ENCODE measurements at places on chromosomes 5 and 9.
A peak's percentile ranks its signal among the peaks of the same experiment; 100 is the strongest.

GRCh38 chr5:124289641-124290311 lies 456.7 kb downstream of the ZNF608 start:
- DNase-seq = no peak

DNA sequence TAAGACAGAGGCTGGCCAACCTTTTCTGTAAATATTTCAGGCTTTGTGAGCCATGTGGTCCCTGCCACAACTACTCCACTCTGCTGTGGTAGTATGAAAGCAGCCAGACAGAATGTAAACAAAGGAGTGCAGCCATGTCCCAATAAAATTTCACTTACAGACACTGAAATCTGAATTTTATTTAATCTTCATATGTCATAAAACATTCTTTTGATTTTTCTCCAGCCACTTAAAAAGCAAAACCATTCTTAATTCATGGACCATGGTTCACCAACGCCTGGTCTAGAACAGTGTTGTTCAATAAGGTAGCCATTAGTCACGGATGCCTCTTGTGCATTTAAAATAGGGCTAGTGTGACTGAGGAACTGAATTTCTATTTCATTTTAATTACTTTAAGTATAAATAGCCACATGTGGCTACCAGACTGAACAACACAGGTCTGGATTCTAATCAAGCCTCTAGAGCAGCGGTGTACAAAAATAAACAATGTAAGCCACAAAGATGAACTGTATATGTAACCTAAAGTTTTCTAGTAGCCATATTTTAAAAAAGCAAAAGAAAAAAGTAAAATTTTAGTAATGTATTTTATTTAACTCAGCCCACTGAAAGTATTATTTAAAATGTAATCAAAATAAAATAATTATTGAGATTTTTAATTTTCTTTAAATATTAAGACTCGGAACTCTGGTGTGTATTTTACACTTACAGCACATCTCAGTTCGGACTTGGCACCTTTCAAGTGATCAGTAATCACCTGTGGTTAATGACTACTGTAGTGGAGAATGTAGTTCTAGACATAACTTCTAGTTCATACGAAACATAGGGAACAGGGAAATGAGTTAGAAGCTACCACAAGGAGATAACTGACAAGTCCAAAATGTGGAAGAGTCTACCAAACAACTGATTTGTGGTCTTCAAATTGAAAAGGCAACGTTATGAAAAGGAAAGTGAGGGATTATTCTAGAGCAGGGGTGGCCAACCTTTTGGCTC lies 14.3 kb downstream of the GEMIN5 start:
- no peak for DNase-seq

GRCh38 chr9:14662060-14662453 lies 31.2 kb downstream of the ZDHHC21 start:
- no peak for DNase-seq

GRCh38 chr9:107059220-107059619 lies 196.3 kb downstream of the ZNF462 start:
- no peak for DNase-seq

DNA sequence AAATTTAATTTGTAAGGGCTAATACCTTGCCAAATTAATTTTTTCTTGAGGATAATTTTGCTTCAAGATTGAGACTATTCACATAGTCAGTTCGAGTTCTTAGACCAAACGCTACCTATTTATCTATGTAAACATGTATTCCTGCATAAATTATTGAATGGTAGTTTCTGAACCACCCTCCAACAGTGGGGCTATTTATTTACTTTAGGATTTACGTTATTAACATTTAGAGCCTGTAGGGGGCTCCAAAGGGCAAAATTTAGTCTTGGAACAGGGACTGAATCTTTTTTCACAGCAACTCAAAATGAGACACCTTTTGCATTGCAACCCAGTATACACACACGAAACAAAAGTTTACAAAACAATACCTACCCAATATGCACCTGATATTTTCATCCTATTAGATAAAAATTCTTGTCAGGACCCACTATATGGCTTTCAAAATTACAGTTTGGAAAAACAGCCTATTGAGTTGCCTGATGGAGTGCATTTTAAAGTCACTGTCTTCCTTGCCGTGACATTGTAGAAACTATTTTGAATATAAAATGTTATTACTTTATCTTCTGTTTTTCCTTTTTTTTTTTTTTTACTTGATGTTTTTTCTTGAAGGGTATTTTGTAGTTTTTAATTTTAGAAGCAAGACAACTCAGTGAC lies 47.1 kb upstream of the POU4F3 start:
- peak; percentile 58 for DNase-seq

GRCh38 chr5:14526493-14526892 lies 55.1 kb upstream of the OTULINL start:
- no peak for DNase-seq

DNA sequence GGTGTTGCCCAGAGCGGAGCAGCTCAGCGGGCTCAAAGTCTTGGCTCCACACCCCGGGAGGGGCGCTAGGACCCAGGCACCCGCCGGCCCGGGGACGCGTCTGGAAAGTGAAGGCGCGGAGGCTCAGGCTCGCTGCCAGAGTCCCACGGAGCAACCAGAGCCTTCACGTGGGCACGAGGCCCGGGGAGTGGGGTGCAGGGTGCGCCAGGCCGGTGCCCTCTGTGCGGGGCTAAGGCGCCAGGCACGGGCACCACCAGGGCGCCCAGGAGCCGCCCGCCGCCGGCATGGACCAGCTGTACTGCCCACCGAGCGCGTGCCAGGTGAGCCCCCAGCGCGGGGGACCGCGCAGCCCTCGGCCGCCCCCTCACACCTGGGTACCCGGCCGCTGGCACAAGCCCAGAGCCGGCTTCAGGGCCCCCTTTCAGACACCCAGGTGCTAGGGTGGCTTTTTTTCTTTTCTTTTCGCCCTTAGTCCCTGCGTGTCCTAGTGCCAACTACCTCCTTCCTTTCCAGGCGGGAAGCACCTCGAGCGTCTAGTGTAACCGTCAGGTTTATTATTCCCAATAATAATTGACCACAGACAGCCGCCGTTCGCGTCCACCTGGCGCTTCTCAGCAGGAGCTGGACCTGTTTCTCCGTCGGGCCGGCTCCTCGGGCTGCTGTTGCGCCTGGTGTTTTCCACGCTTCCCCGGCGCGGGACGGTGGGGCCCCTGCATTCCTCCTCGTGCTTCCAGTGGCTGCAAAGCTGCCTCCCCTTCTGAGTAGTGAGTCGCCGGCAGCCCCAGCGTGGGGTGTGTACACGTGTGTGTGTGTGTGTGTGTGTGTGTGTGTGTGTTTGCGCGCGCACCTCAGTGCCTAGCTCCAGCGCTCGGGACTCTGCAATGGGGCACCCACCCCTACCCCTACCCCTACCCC lies 30.1 kb upstream of the PDE8B start:
- peak; percentile 49 for DNase-seq

GRCh38 chr5:88847420-88847819 lies 35.6 kb downstream of the MEF2C start:
- no peak for DNase-seq

GRCh38 chr9:16418721-16419120 lies 451.7 kb downstream of the BNC2 start:
- DNase-seq = no peak

DNA sequence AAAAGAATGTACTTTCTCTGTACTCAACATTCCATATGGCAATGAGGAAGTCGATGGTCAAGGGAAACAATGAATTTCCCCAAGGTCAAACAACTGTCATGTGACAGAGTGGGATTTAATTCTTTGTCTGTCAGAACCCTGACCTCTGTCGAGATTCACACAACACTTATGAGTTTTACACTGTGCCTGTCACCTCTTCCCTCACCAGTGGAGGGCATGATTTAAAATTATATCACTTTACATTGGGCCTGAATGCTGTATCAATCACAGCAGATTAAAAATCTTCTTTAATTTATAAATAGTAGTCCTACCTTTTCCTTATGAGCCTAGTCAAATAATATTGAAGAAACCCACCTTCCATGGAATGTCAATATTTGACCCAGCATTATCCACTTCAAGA lies 276.7 kb downstream of the CDH10 start:
- no peak for DNase-seq

DNA sequence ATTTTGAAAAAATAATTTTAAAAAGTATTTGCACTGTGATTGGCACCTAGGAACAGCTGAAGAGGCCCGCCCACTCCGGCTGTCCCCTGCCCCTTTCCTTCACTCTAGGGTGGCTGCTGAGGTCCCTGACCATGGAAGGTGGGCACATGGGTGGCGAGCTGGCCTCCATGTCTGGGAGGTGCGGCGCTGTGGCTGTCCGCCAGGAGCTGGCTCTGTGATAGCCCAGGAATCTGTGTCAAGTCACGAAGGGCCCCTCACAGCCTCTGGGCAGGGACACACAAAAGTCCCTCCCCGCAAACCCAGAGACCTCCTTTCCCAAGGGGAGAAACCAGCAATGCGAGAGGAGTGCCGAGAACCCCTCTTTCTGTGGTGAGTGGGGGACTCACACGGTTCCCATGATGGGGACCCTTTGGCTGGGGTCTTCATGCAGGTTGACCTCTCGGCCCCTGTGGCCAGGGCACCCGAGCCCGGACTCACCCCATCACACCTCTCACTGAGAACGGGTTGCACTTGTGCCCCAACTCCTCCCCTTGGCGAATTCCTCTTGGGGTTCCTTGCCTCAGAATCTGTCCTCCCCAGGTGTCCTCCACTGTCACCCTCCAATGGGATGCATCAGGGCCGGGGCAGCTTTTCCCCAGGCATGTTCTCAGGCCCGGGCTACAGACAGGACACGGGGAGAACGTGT lies 168.0 kb downstream of the GAPVD1 start:
- DNase-seq = no peak

DNA sequence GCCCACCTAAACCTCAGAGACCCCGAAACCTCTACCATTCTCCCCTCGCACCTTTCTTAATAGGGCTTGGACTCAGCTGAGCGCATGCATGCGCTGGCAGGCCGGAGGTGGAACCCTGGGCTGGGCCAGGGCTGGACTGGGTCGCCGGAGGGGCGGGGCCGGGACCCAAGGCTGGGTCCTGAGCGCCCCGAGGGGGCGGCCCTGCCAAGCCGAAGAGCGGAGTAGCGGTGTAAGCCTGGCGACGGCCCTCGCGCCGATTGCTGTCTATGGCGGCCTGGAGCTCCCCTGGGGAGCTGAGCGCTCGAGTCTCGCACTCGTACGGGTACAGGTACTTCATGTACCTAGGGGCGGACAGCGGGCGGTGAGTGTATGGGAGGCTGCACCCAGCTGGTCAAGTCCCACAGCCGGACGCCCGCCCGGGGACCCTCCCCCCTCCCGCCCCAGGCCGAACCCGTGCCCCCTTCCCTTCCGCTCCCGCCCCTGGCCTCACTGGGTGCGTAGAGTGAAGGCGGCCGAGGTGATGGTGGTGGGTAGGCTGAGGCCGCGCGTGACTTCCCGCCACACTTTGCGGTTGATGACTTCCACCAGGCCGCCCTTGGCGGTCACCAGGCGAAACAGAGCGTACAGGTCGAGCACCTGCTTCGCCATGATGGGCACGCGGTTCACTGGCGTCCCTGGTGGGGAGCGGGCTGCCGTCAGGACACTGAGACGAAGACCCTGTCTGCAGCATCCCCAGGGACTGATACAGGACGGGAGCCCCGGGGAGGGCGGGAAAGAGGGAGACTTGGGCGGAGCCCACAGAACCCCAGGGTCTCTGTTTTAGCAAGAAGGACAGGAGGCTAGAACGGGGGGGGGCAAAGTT lies 3.3 kb upstream of the DCTN3 start:
- no peak for DNase-seq

DNA sequence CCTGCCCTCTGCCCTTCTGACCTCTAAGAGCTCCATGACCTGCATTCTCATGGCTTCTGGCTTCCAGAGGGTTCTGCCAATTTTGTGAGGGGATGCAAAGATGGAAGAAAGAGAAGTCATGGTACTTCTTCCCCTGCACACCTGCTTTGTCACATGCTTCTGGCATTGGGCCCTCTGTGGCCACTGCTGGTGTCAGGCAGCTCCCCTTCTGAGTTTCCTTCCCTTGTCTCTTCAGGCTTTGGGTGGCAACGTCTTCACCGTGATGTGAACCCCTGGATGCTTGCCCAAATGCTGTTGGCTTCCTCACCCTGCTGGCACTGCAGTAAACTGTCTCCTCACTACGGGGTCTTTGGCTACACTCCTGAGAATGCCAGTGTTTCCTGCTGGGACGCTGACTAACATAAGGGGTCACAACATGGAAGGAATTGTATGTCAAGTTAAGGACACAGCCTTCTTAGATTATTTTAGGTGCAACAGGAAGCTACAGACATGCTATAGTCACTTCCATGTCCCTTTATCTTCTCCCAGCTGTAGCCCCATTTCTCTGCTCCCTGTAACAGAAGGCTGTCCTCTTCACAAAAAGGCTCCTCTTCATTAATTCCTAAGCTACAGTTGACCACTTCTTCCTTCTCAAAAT lies 8.9 kb upstream of the CLINT1 start:
- no peak for DNase-seq

DNA sequence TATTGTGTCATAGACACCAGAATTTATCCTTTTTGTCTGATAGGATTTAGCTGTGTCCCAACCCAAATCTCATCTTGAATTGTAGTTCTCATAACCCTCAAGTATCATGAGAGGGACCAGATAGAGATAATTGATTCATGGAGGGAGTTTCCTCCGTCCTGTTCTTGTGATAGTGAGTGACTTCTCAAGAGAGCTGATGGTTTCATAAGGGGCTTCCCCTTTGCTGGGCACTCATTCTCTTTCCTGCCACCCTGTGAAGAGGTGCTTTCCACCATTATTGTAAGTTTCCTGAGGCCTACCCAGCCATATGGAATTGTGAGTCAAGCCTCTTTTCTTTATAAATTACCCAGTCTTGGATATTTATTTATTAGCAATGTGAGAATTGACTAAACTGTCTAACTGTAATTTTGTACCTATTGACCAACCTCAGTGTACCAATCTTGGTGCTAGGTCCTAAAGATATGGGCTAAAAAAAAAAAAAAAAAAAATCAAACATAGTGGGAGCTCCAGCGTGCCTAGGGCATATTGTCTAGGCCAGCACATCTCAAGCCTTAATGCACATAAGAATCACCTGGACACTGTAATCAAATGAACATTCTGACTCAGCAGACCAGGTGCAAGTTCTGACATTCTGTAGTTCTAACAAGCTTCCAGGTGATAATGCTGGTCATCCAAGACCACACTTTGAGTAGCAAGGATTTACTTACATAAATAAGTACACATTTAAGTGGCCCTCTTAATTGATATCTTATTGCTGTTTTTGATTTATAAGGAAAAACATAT lies 30.5 kb downstream of the ST8SIA4 start:
- DNase-seq = no peak

DNA sequence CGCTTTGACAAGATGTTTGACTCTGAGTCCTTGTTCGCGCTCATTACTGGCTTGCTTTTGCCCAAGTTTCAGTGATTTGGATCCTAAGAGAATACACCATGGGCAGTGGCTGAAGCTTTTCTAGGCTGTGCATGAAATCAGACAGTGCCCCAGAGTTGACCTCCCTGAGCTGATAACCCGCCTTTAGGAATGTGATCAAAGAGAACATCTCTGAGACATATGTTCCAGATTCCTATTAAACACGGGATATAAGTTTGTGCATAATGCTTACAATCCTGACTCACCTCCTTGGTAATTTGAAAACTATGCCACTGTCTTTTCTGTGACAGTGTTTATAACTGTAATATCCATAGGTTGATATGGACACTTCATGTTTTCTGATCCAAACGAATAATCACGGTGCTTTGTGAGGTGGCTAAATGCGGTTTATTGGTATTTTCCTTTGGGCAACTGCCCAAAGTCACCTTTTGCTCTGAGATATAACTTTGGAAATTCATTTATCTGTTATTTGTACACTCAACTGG lies 732.9 kb downstream of the MTRR start:
- no peak for DNase-seq
